ENCODE measurements at places on chromosomes 7 and 10.

DNA sequence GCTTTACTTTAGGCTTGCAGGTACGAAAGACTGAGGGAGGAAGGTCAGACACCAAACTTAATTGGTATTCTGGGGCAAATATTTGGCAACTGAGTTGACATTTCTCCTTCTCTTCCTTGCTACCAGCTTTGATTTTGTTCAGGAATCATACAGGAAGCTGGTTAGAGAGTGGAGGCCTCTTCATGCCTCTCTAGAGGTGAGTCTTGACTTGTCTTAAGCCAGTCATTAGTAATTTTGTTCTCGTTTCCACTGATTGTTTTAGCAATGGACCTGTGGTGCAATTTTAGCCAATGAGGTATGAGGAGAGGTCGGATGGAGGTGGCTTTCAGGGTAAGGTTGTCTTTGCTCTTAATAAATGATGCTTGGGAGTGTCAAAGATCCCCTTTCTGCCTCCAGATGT is 2.4 kb upstream of the RP9 start:
- no peak for DNase-seq

GRCh38 chr7:2631946-2632732 is at the start of gene TTYH3:
Gene TTYH3, plus strand, starts transcription at chr7:2631986. Its CDS starts 170 bp downstream, at chr7:2632156.
- DNase-seq, result peak; percentile 41

DNA sequence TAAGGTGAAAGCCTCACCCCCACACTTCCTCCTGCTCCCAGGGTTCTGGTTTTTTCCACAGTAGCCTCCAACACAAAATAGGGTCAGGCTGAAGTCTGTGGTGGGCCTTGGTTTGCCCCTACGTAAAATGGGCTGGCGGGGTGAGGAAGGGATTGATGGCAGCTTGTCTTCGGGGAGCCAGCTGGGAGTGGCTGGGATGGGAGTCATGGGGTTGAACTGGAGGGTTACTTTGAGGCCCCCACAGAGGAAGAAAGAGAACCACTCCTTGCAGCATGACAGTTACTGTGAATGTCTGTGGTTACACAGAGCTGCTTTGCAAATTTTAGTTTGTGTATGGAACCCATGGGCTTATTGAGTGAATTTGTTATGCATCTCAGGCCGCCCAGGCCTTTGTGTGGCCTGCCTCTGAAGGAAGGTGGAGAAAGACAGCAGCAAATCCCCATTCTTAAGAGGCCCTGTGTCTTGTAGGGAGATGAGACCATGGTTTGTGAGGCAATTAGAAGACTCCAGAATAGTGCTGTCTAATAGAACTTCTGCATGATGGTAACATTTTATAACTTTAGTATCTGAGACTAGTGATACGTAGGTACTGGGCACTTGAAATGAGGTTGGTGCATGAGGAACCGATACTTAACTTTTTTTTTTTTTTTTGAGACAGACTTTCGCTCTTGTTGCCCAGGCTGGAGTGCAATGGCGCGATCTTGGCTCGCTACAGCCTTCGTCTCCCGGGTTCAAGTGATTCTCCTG is 8.1 kb downstream of the TRIM8 start:
- no peak for DNase-seq

GRCh38 chr10:124281666-124282065 is 137.1 kb downstream of the OAT start:
- DNase-seq, result no peak

DNA sequence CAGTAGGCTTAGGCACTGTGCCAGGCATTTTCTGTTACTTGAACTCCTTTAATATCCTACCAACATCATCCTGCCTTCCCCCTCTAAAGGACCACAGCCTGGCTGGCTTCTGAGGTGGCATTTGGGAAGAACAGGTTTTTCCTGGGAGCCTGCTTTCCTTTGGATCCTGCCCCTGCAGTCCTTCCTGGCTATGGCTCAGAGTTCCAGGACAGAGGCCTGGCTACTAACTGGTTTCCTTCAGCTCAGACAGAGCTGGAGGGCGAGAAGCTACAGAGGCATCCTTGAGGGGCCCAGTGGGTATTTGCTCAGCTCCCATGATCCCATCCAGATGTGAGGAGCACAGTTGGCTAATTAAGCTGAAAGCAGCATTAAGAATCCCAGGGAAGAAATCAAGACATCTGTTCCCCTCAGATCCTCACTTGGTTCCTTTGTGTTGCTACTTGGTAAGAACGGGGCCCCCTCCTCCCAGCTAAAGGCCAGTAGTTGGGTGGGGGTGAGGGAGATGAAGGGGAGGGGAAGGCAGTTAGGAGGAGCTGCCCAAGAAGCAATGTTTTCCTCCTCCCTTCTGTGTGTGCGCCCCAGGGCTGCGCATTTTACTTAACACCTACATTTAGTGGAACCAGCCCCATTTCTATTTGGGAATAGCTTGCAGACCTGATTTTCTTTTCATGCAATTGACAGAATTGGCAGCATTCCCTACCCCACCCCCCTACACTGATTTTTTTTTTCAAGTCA is 142.6 kb upstream of the SORCS3 start:
- DNase-seq, result no peak

DNA sequence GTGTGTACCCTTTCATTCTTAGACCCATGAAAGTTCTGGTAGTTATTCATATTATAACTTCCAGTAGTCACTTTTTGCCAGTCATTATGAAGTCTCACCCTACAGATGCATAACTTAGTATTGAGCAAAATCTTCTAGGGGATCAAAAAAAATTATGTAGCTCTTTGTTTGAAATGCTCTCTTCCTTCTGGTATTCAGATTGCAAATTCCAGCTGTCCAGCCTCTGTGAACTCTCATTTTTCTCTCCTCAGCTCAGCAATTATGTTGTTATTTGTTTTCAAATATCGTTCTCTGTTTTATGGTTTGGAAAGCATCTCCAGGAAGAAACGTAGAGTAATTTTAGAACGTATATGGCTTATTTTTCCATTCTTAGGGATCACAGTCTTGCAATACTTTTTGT is 442.5 kb downstream of the SEMA3D start:
- no peak for DNase-seq

- DNase-seq, result no peak
These were observed 33.5 kb upstream of the KLHL7 start for GRCh38 chr7:23072048-23072447.

GRCh38 chr10:77869626-77870420 is 56.7 kb downstream of the DLG5 start:
- DNase-seq, result no peak

DNA sequence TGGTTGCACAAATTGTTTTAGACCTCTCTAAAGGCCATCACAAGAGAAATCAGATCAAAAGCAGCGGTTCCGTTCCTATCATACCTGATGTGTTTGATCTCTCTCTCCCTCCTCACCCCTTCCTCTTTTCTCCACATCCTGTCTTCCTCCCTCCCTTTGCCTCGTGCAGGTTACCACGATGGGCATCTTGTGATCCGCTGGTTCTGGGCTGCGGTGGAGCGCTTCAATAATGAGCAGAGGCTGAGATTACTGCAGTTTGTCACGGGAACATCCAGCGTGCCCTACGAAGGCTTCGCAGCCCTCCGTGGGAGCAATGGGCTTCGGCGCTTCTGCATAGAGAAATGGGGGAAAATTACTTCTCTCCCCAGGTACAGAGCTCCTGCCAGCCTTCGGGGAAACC is 28.5 kb upstream of the STK17A start:
- no peak for DNase-seq

GRCh38 chr7:39697483-39697882 is 74.1 kb downstream of the RALA start:
- no peak for DNase-seq

DNA sequence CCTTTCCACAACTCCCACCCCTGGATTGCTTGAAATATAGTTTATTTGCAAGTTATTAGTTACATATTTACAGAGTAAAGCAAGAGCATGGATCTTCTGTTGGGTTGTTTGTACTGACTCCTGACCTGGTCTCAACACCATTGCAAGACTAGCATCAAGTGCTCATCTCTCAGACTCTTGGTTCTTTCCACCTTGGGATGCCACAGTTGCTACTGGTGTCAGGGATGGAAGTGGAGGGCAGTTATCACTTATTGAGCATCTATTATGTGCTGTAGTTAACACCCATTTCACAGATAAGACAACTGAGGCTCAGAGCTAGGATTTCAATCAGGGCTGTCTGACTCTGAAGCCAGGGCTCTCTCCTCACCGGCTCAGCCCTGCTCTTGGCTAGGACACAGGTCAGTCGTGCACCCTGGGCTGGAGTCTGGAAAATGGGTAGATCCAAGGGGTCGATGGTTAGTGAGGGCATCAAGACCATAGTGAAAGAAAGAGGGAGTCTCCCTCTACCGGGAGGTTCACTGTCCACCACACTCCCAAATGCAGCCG is 614 bp upstream of the ADAMTS14 start:
- DNase-seq, result no peak

GRCh38 chr7:101575168-101575567 is 53.9 kb downstream of the MYL10 start:
- no peak for DNase-seq

- DNase-seq, result no peak
These were observed 127.1 kb downstream of the KMT2E start for GRCh38 chr7:105141068-105141467.

Measured in activated CD4-positive, alpha-beta T cell treated with anti-CD3 and anti-CD28 coated beads, Interleukin-2, amount 50 U/mL, for 4 hours (primary cell).